ENCODE measurements at places on chromosomes 16 and 17.

DNA sequence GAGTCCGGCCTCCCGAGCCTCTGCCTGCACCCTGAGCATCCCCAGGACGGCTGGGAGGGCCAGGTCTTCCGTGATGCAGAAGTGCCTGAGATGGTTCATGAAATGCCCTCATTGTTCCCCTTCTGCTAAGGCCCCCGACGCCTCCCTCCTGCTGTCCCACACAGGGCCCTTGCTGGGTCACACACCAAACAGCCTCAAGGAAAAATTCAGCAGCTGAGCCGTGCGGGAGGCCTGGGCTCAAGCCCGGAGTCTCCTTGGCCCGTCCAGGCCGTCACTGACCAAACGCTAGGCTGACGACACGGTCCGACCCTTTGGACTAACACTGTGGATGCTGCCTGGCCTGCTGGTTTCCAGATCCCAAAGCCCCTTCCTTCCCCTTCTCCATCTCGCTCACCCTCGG is 90.2 kb downstream of the RTN4RL1 start:
- H3K36me3 ChIP-seq: no peaks in the 10 kb centered on the region
- no peak overlapping the region for H3K4me3 ChIP-seq
- no peaks in the 10 kb centered on the region for H3K4me1 ChIP-seq
- no peak overlapping the region for H3K27ac ChIP-seq

DNA sequence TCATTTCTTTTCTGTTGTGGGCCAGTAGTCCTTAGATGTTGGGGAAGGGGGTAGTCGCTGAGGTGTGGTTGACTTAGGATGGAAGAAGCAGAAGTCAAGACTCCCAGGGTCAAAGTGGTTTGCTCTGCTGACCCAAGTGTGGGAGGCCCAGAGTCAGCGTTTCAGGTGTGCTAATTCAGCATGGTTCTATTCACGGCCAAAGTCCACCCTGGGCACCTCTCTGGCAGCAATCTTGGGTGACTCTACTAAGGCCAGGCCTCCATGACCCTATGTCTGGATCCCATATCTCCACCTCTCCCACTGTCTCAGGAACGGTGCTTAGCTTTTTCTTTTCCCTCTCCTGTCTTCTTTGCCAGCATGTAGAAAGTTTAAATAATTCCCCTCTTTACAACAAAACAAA is 32.9 kb downstream of the MAPT start:
- H3K4me3 ChIP-seq: no peak overlapping the region
- no peaks in the 10 kb centered on the region for H3K27me3 ChIP-seq
- no peak for DNase-seq
- H3K4me1 ChIP-seq: no peaks in the 10 kb centered on the region
- no peaks in the 10 kb centered on the region for H3K36me3 ChIP-seq

GRCh38 chr17:61411261-61412142 is 11.9 kb downstream of the TBX2 start:
- H3K4me1 ChIP-seq: peaks cover 8% of the 10 kb centered on the region
- H3K36me3 ChIP-seq: no peaks in the 10 kb centered on the region
- H3K27me3 ChIP-seq: peaks cover 37% of the 10 kb centered on the region
- peak; percentile 80 for DNase-seq
- peak overlapping the region; percentile 26 for H3K27ac ChIP-seq
- peak overlapping the region; percentile 47 for H3K4me3 ChIP-seq

GRCh38 chr16:28172336-28172735 is 39.4 kb downstream of the XPO6 start:
- no peak overlapping the region for H3K27ac ChIP-seq
- H3K4me1 ChIP-seq: no peaks in the 10 kb centered on the region

- DNase-seq: no peak
- no peak overlapping the region for H3K27ac ChIP-seq
- no peaks in the 10 kb centered on the region for H3K4me1 ChIP-seq
- H3K4me3 ChIP-seq: no peak overlapping the region
- H3K36me3 ChIP-seq: no peaks in the 10 kb centered on the region
Measured at GRCh38 chr16:30151091-30151490, 28.1 kb upstream of the MAPK3 start.

DNA sequence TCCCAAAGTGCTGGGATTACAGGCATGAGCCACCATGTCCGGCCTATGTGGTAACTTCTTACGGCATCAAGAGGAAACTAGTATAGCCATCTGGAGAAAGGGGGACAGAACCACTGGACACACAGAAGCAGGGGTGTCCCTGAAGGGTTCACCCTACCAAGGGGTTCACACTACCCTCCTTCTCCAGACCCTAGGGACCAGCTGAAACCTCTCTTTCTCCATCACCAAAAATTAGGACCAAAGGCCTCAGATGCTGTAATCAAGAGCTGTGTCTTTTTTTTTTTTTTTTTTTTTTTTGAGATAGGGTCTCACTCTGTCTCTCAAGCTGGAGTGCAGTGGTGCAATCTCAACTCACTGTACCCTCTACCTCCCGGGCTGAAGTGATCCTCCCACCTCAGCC is 33.2 kb downstream of the ZFHX3 start:
- no peaks in the 10 kb centered on the region for H3K36me3 ChIP-seq
- no peak overlapping the region for H3K4me3 ChIP-seq
- no peak for DNase-seq
- H3K27ac ChIP-seq: no peak overlapping the region
- H3K4me1 ChIP-seq: no peaks in the 10 kb centered on the region

GRCh38 chr17:31443386-31443785 is 51.9 kb downstream of the RAB11FIP4 start:
- DNase-seq: no peak
- H3K36me3 ChIP-seq: no peaks in the 10 kb centered on the region
- H3K27me3 ChIP-seq: no peaks in the 10 kb centered on the region
- H3K27ac ChIP-seq: no peak overlapping the region
- no peaks in the 10 kb centered on the region for H3K4me1 ChIP-seq

DNA sequence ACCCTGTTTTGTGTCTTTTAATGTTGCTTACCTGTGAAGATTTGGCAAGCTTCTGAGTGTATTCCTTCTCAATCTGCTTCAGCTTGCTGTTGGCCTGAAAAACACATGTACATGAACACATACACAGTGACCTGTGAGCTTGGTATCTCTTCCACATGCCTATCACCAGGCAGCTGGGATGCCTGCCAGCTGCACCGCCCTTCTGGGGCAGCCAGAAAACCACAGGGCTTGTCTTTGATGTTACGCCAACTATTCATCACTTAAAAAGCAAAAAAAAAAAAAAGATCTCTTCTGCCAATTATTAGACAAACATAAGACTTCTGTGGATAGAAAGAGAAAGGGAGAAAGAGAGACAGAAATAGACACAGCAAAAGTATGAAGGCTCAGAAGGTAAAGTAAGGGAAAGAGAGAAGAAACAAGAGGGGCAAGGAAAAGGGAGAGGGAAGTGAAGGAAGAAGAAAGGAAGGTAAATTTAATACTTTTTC is 189.2 kb upstream of the AXIN2 start:
- DNase-seq: no peak
- no peak overlapping the region for H3K4me3 ChIP-seq
- H3K27ac ChIP-seq: no peak overlapping the region
- H3K4me1 ChIP-seq: no peaks in the 10 kb centered on the region

GRCh38 chr16:64982581-64982980 is 139.3 kb downstream of the CDH11 start:
- no peak for DNase-seq
- no peaks in the 10 kb centered on the region for H3K36me3 ChIP-seq
- H3K4me3 ChIP-seq: no peak overlapping the region
- H3K27ac ChIP-seq: no peak overlapping the region

DNA sequence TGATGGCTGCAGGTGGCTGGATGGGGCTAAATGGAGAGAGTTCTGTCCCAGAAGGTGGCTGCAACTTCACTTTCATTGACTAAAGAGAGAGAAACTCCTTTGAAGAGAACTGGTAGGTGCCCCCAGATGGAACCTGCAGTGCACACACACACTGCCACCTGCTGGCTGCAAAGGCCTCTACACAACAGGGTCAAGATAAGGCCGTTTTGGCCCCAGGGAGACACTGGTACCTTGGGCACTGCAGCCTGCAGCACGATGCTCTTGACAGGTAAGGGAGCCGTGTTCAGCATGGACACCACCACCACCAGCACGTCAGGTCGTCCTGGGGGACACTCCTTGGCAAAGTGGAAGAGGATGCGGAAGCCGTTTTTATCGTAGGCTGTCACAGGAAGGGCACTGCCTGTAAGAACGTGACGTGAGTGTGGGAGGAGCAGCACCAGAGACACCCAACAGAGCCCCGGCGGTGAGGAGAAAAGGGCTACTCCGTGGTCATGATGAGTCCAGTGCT is 22.7 kb downstream of the GGA3 start:
- no peaks in the 10 kb centered on the region for H3K27me3 ChIP-seq
- peak; percentile 83 for DNase-seq
- H3K4me1 ChIP-seq: no peaks in the 10 kb centered on the region

- no peaks in the 10 kb centered on the region for H3K4me1 ChIP-seq
- no peak for DNase-seq
- no peak overlapping the region for H3K4me3 ChIP-seq
- no peaks in the 10 kb centered on the region for H3K36me3 ChIP-seq
- H3K27me3 ChIP-seq: no peaks in the 10 kb centered on the region
- H3K27ac ChIP-seq: no peak overlapping the region
Measured at GRCh38 chr16:55421226-55421625, 57.8 kb upstream of the MMP2 start.

GRCh38 chr16:54582631-54583250 is 296.2 kb upstream of the IRX3 start:
- no peak for DNase-seq
- H3K4me1 ChIP-seq: peaks cover 3% of the 10 kb centered on the region
- H3K27me3 ChIP-seq: no peaks in the 10 kb centered on the region
- H3K36me3 ChIP-seq: no peaks in the 10 kb centered on the region
- H3K4me3 ChIP-seq: no peak overlapping the region

GRCh38 chr17:75778861-75779249 is 5.8 kb upstream of the UNK start:
- peaks cover 7% of the 10 kb centered on the region for H3K36me3 ChIP-seq
- H3K27ac ChIP-seq: peak overlapping the region; percentile 94
- no peaks in the 10 kb centered on the region for H3K27me3 ChIP-seq

- no peaks in the 10 kb centered on the region for H3K27me3 ChIP-seq
- peaks cover 5% of the 10 kb centered on the region for H3K36me3 ChIP-seq
- no peak overlapping the region for H3K27ac ChIP-seq
Measured at GRCh38 chr16:58588406-58588805, 41.2 kb downstream of the CNOT1 start.

DNA sequence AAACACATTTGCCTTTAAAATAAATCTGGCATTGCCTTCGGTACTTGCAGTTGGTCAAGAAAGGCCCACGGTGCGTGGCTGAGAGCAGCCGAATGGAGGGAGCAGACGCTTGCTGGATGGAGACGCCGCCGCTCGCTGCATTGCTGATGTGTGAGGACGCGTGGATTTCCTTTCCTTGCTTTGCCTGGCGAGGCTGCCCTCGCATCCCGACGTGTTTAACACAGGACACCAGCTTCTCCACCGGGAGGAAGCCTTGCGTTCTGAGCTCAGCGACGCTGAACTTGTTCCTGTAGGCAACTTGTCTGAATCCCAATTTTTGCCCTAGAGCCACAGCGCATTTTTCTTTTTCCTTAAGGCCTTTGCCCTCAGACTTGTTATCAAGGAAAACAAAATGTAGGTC is 45.8 kb downstream of the COX4I1 start:
- H3K27me3 ChIP-seq: no peaks in the 10 kb centered on the region
- H3K36me3 ChIP-seq: no peaks in the 10 kb centered on the region
- H3K27ac ChIP-seq: no peak overlapping the region
- no peak overlapping the region for H3K4me3 ChIP-seq
- H3K4me1 ChIP-seq: no peaks in the 10 kb centered on the region
- DNase-seq: no peak

- H3K4me3 ChIP-seq: no peak overlapping the region
- no peaks in the 10 kb centered on the region for H3K27me3 ChIP-seq
- H3K4me1 ChIP-seq: peaks cover 3% of the 10 kb centered on the region
Measured at GRCh38 chr16:30753596-30753995, 5.4 kb downstream of the PHKG2 start.

- H3K4me3 ChIP-seq: no peak overlapping the region
- H3K36me3 ChIP-seq: no peaks in the 10 kb centered on the region
- no peaks in the 10 kb centered on the region for H3K27me3 ChIP-seq
- no peak overlapping the region for H3K27ac ChIP-seq
- DNase-seq: peak; percentile 81
- H3K4me1 ChIP-seq: peaks cover 10% of the 10 kb centered on the region
Measured at GRCh38 chr16:31453255-31454204, 5.8 kb upstream of the ARMC5 start.

DNA sequence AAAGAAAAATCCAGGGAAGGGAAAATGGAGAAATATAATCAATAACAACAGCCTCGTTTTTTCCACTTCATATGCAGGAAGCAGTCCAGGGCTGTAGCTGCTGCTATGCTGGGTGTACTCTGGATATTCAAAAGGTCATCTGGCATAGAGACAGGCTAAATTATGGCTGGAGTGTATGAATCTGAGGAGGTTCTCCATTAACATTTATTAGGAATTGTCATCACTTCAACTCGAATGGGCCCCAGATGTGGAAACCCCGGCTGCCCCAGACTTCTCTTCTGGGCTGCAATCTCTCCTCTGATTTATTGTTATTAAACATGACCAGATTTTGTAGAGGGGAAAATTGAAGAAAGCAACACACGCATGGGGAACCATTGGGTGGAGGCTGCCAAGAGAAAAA is 33.5 kb upstream of the SKAP1 start:
- no peaks in the 10 kb centered on the region for H3K27me3 ChIP-seq
- no peaks in the 10 kb centered on the region for H3K36me3 ChIP-seq
- H3K27ac ChIP-seq: no peak overlapping the region
- no peak overlapping the region for H3K4me3 ChIP-seq

DNA sequence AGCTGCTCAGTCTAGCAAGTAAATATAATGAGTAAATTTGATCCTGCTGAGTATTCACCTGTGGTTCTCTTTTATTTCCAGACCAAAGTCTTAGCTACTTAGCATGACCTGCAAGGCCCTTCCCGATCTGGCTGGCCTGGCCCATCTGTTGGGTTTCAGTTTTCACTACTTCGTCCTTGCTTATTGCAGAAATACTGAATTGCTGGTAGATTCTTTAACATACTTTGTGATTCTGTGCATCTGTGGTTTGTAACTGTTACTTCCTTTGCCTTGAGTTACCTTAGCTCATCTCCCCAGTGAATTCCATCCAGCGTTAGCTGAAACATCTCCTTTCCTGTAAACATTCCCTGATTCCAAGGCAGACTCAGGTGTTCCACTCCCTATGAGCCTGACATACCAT is 131.1 kb downstream of the PHKB start:
- no peak for DNase-seq
- no peaks in the 10 kb centered on the region for H3K36me3 ChIP-seq
- no peak overlapping the region for H3K4me3 ChIP-seq
- H3K4me1 ChIP-seq: no peaks in the 10 kb centered on the region
- H3K27me3 ChIP-seq: no peaks in the 10 kb centered on the region
- no peak overlapping the region for H3K27ac ChIP-seq

- no peak overlapping the region for H3K27ac ChIP-seq
- H3K4me1 ChIP-seq: peaks cover 13% of the 10 kb centered on the region
- H3K36me3 ChIP-seq: no peaks in the 10 kb centered on the region
- H3K4me3 ChIP-seq: no peak overlapping the region
- no peaks in the 10 kb centered on the region for H3K27me3 ChIP-seq
Measured at GRCh38 chr17:28412099-28412498, 6.1 kb upstream of the SLC46A1 start.

Data from mesendoderm (in vitro differentiated cells).